ENCODE measurements at places on chromosomes 13 and 19. TPM values are rescaled to one million over a fixed set of nuclear protein-coding genes. Genes with fewer than 3 reads are reported as not detected.

Gene CD37
- not detected for total RNA-seq

Gene DMRTC2
- not detected for total RNA-seq

Gene FFAR2
- not detected for total RNA-seq

Gene HNRNPM
- total RNA-seq: 55.7 TPM

Gene ODAD3
- total RNA-seq: 2.6 TPM

DNA sequence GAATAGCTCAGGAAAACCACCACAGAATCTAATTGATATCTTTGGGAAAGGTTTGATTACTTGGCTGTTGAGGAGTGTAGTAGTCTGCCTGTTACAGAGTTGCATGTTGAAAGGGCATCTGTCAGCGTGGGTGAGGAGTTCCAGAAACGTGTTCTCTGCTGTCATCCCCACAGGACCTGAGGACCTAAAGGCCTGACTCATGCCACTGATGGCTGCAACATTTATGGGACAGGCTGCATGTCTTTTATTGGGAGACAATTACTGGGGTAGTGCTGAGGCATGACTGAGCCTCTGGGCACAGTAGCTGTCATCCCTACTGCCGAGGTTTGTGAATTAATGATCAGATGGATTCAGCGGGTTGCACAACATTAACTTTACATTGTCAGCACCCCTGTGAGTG, 525.9 kb downstream of the GPC6 start:
- DNase-seq: no peak

- DNase-seq: peak; percentile 39
Measured at GRCh38 chr19:10290876-10291553, 1.3 kb downstream of the ICAM5 start.

DNA sequence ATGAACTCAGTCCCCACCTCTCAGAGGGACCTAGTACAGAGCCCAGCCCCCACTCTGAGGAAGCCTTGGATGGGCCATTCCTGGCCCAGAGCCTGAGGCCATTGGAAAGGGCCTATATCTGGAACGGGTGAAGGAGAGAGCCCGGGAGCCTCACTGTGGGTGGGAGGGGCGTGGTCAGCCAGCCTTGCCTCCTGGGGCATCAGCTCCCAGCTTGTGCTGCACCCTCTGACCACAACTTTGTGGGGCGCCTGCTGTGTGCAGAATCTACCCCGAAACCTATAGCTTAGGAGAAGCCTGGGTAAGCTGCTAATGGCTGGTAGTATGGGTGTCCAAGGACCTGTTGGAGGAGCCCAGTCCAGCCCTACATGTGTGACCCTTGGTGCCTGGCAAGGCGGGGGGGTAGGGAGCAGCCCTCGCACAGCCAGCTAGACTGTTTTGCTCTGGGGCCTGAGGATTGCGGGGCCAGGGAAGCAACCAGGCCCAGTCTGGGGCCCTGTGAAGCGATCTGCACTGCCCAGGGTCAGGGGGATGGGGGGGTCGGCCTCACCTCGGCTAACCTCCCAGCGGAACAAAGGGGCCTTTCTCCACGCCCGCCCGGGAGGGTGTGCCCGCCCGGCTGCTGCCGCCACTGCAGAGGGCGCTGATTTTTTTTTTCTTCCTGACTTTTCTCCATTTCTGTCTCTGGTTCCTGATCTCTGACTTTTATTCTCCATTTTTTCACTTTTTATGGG, 42.3 kb downstream of the LYL1 start:
- no peak for DNase-seq

GRCh38 chr13:67623630-67624029, 393.5 kb upstream of the PCDH9 start:
- DNase-seq: no peak

GRCh38 chr19:2324220-2324948, 4.0 kb downstream of the LSM7 start:
- no peak for DNase-seq

- DNase-seq: no peak
Measured at GRCh38 chr13:50732712-50733111, 110.8 kb downstream of the DLEU7 start.

- no peak for DNase-seq
Measured at GRCh38 chr13:110137680-110138009, 169.3 kb downstream of the COL4A1 start.

- no peak for DNase-seq
Measured at GRCh38 chr13:99647596-99647985, 146.3 kb downstream of the TM9SF2 start.

GRCh38 chr19:10751109-10751953, 33.5 kb downstream of the DNM2 start:
- DNase-seq: no peak

GRCh38 chr13:83876546-83876945, 5.7 kb downstream of the SLITRK1 start:
- no peak for DNase-seq

- DNase-seq: no peak
Measured at GRCh38 chr19:47172666-47173455, 42.2 kb downstream of the SAE1 start.

GRCh38 chr13:27919659-27919933, 204 bp upstream of the PDX1 start:
- DNase-seq: no peak
